ENCODE measurements at places on chromosomes 1 and 21.

GRCh38 chr1:77126307-77126706 is 92.9 kb downstream of the PIGK start:
- DNase-seq = peak; percentile 37

DNA sequence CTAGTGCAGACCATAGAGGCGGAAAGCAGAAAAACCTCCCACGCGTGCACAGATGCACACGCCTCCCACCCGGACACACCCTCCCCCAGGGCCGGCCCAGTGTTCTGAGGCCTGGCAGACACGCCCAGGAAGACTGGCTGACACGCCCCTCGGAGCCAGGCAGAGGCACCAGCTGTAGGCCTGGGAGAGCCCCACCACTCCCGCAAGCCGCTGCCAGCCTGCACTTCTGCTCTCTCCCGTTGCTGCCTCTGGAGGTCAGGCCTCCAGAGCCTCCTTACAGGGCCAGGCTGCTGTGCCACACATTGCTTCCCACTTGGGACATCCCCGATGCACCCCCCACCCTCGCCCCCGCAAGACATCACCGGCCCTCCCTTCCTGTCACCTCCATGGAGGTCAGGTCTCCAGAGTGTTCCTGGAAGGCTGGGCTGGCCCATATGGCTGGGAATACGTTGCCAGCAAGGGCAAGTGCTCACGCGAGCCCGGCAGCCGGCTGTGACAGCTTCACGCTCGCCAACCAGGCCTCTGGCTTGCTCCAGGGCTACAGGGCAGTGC is 40.4 kb downstream of the CASZ1 start:
- peak; percentile 50 for DNase-seq

GRCh38 chr1:1914971-1915692 is at the start of gene CALML6:
TSS of gene CALML6 (plus strand) at chr1:1915260. CDS start at chr1:1915281, 21 bp downstream.
- DNase-seq = no peak

DNA sequence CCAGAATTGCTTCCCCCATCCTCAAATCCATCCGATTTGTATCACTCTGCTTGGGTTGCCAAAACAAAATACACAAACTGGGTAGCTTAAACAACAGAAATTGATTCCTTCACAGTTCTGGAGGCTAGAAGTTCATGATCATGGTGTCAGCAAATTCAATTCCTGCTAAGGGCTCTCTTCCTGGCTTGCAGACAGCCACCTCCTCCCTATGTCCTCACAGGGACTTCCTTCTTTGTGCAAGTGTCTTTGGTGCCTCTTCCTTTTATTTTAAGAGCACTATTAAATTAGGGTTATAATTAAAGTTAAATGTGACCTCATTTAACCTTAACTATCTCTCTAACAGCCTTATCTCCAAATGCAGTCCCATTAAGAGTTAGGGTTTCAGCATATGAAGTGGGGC is 112.8 kb downstream of the PLPP3 start:
- DNase-seq = no peak

DNA sequence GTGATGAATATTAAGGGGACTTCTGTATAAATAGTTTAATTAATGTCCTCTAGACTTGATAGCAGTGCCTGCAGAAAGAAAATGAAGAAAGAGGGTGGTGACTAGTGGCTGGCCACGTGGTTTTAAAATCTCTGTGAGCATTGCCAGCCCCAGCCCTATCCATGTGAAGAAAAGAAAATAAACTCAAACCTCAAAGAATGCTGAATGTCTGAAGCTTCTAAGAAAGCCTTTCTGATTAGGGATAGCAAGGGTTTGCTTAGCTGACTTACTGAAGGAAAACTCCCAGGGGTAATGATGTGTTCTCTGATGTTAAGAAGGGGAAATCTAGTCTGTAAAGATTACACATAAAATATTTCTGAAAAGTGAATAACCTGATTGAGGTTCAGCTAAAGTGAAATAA is 31.8 kb downstream of the ADGRL2 start:
- DNase-seq = no peak

DNA sequence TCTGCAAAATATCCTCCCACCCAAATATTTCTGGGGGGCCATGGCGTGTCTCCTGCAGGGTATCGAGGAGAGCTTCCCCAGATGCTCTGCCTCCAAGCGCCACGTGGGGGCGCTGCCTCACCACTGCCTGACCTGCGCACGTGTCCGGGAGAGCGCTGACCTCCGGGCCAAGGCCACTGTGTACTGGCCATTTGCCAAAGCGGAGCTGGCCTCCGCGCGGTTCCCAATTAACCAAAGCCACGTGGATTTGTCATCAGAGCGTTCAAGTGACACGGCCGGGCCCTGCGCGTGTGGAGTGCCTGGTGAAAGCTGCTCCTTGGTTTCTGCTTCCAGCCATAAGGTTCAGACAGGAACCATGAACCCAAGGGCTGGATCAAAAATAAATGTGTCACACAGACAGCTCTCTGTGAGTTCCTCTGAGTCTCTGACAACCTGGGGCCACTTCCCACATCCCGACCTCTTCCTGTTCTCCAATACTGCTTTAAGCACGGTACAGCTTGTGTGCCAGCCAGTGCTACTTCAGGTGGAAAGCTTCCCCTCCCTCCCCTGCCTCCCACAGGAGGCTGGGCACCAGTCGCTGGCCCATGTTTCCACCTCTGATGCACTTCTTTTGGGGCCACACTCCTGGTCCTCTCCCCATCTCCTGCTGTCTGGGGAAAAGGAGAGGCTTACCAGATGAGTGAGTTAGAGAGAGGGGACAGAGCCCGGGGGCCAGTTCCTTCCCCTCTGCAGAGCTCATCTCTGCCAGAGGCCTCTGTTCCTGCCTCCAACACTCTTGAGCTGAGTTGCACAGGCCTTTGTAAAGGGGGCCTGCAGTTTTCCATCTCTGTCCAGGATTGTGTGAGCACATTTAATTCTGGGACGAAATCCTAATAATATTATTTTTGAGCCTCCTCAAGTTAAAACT is 26.1 kb downstream of the ZP4 start:
- no peak for DNase-seq

DNA sequence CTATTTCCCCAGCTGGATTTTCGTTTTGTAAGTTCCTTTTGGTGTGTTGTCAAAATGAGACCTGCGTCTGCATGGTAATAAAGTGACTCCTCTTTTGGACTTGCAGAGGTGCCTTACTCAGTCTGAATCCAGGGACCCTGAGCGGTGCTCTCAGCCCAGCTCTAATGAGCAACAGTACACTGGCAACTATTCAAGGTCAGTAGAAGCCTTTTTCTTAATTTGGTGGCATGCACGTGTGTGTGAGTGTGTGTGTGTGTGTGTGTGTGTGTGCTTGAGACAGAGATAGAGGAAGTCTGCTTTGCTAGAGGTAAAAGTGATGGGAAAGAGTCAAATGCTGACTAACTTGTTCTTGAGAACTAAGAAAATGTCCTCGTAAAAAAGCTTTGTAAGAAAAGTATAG is 105.4 kb downstream of the CD247 start:
- DNase-seq = no peak

DNA sequence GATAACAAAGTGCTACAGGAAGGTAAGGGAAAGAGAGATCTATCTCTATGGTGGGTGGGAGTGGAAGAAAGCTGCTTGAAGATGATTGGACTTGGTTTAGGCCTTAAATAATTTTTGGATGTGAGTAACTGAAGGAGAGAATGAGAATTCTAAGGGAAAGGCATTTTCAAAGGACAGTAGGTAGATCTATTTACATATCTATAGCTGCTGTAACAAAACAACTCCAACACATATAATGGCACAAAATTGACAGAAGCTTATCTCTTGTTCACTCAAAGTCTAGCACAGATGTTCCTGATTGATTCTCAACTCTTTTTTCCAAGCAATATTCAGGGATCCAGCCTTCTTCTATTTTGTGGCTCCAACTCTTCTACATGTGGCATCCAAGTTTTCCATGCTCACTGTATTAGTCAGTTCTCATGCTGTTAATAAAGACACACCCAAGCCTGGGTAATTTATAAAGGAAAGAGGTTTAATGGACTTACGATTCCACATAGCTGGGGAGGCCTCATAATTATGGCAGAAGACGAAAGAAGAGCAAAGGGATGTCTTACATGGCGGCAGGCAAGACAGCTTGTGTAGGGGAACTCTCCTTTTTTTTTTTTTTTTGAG is 3.1 kb upstream of the DDAH1 start:
- no peak for DNase-seq

- peak; percentile 88 for DNase-seq
Measured at GRCh38 chr1:53413175-53414001, 45.8 kb upstream of the DMRTB1 start.

Data from CD4-positive, alpha-beta T cell treated with Interleukin-4 for 4 hours (primary cell).